Glomerular endothelial cell (primary cell): ENCODE measurements at places on chromosomes 7 and 10.

- DNase-seq: no peak
Observed at GRCh38 chr7:116495736-116496135, 3.8 kb upstream of the CAV2 start.

GRCh38 chr10:34967335-34967880, 122.7 kb downstream of the CUL2 start:
- no peak for DNase-seq

DNA sequence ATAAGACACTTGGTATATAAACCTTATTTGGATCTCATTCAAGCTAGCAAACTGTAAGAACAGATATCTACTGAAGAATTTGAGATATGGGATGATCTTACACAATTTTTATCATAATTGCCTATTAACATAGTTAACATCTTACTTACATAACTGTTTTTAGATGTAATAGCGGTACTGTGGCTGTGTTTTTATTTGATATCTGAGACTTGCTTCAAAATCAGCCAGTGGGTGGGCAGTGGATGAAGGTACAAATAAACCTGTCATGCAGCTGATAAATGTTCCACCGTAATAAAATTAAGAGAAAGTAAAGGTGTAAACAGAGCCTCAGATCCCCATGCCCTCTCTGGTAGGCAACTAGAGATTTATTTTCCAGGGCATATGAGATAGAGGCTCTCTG, 28.4 kb upstream of the PTPRN2 start:
- no peak for DNase-seq

GRCh38 chr7:16509829-16510228, 16.8 kb upstream of the LRRC72 start:
- DNase-seq: no peak

GRCh38 chr7:5296015-5296610, 13.4 kb downstream of the SLC29A4 start:
- no peak for DNase-seq

DNA sequence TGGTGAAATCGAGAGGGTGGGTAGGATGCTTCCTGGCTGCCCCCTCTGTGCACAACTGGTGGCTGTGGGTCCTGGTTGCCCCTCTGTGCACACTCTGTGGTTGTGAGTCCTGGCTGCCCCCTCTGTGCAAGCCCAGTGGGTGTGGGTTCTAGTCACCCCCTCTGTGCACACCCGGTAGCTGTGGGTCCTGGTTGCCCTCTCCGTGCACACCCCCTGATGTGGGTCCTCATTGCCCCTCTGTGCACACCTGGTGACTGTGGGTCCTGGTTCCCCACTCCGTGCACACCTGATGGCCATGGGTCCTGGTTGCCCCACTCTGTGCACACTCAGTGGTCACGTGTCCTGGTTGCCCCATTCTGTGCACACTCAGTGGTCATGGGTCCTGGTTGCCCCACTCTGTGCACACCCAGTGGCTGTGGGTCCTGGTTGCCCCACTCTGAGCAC, 20.3 kb upstream of the RET start:
- no peak for DNase-seq

GRCh38 chr10:109275960-109276359, 647.4 kb downstream of the XPNPEP1 start:
- DNase-seq: no peak
